ENCODE measurements at places on chromosomes 2 and 18. TPM values are rescaled to one million over a fixed set of nuclear protein-coding genes. Genes with fewer than 3 reads are reported as not detected.

Gene CTLA4
- total RNA-seq: not detected

Gene ALLC
- total RNA-seq: not detected

Gene MARCHF7
- total RNA-seq: 38.3 TPM

Gene LYG2
- total RNA-seq: not detected

Gene SH3YL1
- 84.7 TPM for total RNA-seq

Gene PGAP1
- total RNA-seq: 5.1 TPM

Gene MYO7B
- total RNA-seq: not detected

Gene CD302
- 1.5 TPM for total RNA-seq

Gene TMEM247
- not detected for total RNA-seq

Gene LBX2
- 0.76 TPM for total RNA-seq

Gene ANKRD39
- 19.0 TPM for total RNA-seq

Gene RAB17
- total RNA-seq: 86.3 TPM

Gene TTC39C
- total RNA-seq: 13.0 TPM

Gene CTNNA2
- total RNA-seq: not detected

Gene IL36B
- total RNA-seq: not detected

Gene PLB1
- 1.7 TPM for total RNA-seq

Gene HOXD10
- total RNA-seq: not detected

Gene SPHKAP
- total RNA-seq: not detected

Gene CNTNAP5
- not detected for total RNA-seq

Gene TYW5
- total RNA-seq: 6.4 TPM

Gene PRR30
- not detected for total RNA-seq

Gene CDH20
- not detected for total RNA-seq

Gene ST6GAL2
- total RNA-seq: not detected

Gene POTEJ
- total RNA-seq: not detected

Gene TNFRSF11A
- total RNA-seq: 6.3 TPM

Gene SLC5A7
- not detected for total RNA-seq

All from PC-9 (cell line).